ENCODE measurements at places on chromosomes 2 and 18. TPM values are rescaled to one million over a fixed set of nuclear protein-coding genes. Genes with fewer than 3 reads are reported as not detected.
A peak's percentile ranks its signal among the peaks of the same experiment; 100 is the strongest.

GRCh38 chr2:131038258-131039100 is 54.8 kb downstream of the FAM168B start:
- H3K4me1 ChIP-seq, result peaks cover 7% of the 10 kb centered on the region
- no peak overlapping the region for H3K27ac ChIP-seq
- H3K36me3 ChIP-seq, result peaks cover 2% of the 10 kb centered on the region
- no peaks in the 10 kb centered on the region for H3K27me3 ChIP-seq
- DNase-seq, result no peak

DNA sequence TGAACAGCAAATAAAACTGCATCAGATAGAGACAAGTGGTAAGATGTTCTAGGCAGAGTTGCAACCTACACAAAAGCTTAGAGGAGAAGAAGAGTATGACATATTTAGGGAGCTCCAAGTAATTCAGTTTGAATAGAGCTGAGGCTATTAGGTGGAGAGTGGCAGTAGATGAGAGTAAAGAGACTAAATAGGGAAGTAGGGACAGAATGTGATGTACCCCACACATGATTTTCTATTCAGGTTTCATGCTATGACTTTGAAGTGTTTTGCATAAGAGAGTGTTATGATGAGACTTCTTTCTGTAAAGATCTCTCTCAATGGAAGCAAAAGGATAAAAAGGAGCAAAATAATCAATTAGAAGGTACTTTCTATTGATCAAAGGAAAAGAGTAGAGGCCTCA is 206.8 kb upstream of the ERBB4 start:
- H3K27ac ChIP-seq, result no peak overlapping the region
- H3K27me3 ChIP-seq, result peaks cover 13% of the 10 kb centered on the region
- H3K4me1 ChIP-seq, result no peaks in the 10 kb centered on the region

- no peak for DNase-seq
- H3K4me1 ChIP-seq, result peaks cover 13% of the 10 kb centered on the region
- H3K4me3 ChIP-seq, result no peak overlapping the region
- H3K27ac ChIP-seq, result peak overlapping the region; percentile 8
- H3K36me3 ChIP-seq, result no peaks in the 10 kb centered on the region
- peaks cover 5% of the 10 kb centered on the region for H3K27me3 ChIP-seq
These were observed 28.4 kb upstream of the PUM2 start for GRCh38 chr2:20378891-20379519.

GRCh38 chr2:99597616-99598015 is 107.8 kb upstream of the REV1 start:
- peaks cover 27% of the 10 kb centered on the region for H3K4me1 ChIP-seq
- no peak for DNase-seq
- no peak overlapping the region for H3K4me3 ChIP-seq
- H3K27me3 ChIP-seq, result no peaks in the 10 kb centered on the region

DNA sequence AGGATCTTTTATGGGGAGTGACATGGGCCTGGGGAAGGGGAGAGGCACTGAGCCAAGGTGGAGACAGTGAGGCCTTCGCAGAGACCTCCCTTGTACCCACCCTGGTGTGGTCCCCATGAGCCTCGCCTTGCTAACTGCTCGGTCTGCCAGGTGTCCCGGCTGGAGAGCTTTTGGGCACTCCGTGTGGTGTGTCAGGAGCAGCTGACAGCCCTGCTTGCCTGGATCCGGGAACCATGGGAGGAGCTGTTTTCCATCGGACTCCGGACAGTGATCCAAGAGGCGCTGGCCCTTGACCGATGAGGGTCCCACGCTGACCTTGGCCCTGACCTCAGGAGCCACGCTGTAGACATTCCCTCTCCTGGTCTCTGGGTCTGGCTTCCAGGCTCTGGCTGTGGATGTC is 11.5 kb upstream of the SLC4A3 start:
- no peaks in the 10 kb centered on the region for H3K27me3 ChIP-seq
- H3K27ac ChIP-seq, result no peak overlapping the region
- no peak overlapping the region for H3K4me3 ChIP-seq
- H3K36me3 ChIP-seq, result peaks cover 22% of the 10 kb centered on the region

DNA sequence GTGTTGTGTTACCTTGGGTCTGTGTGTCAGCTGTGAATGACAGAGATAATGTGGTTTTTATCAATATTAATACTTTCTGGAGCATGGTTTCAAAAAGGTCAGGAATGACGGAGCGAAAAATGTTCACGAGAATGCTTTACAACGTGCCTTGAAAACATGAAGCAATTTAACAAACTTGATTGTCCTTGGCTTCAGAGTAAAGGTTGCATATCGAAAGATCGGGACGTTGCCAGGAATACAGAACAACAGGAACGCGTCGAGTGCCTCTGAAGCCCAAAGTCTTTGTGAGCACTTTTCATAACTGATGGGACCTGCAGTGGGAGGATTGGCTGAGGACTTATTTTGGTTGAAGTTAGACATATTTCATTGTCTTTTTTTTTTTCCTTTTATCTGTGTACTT is 206.1 kb downstream of the ZNF407 start:
- no peak overlapping the region for H3K4me3 ChIP-seq
- peaks cover 2% of the 10 kb centered on the region for H3K36me3 ChIP-seq
- H3K27me3 ChIP-seq, result no peaks in the 10 kb centered on the region

GRCh38 chr2:86260978-86261377 is 61.7 kb downstream of the MRPL35 start:
- H3K4me3 ChIP-seq, result no peak overlapping the region
- H3K27me3 ChIP-seq, result no peaks in the 10 kb centered on the region
- H3K4me1 ChIP-seq, result no peaks in the 10 kb centered on the region
- H3K27ac ChIP-seq, result no peak overlapping the region
- no peaks in the 10 kb centered on the region for H3K36me3 ChIP-seq

GRCh38 chr2:240465765-240466578 is 30.5 kb downstream of the GPC1 start:
- no peak overlapping the region for H3K4me3 ChIP-seq
- peak; percentile 91 for DNase-seq
- peaks cover 15% of the 10 kb centered on the region for H3K36me3 ChIP-seq
- H3K27ac ChIP-seq, result no peak overlapping the region

DNA sequence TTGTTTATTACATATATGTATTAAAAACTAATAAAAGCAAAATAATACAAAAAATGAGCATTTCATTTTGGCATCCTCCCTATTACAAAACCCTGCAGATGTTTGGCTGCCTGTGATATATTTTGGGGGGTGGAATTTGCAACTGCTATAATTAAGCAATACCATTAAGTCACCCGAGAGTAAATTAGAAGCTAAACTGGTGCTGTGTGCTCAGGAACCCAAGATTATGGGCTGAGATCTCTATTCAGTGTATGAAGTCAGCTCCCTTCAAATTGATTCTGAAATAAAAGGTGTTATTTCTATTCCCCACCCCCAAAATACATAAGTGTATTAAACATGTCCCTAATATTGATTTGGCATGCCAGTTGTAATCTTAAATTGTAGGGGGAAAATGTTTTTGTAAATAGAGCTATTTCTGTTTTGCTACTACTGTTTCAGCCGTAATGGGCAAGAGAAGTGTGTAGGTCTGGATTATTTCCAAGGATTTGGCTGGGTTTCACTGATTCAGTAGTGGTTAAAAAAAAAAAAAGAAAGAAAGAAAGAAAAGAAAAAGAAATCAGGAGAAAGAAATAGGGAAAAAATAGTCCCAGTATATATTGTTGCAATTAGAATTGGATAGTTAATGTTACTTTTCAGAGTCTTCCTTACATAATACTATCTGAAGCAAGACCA is 110.9 kb downstream of the SS18 start:
- peaks cover 17% of the 10 kb centered on the region for H3K4me1 ChIP-seq
- no peaks in the 10 kb centered on the region for H3K27me3 ChIP-seq
- DNase-seq, result no peak

DNA sequence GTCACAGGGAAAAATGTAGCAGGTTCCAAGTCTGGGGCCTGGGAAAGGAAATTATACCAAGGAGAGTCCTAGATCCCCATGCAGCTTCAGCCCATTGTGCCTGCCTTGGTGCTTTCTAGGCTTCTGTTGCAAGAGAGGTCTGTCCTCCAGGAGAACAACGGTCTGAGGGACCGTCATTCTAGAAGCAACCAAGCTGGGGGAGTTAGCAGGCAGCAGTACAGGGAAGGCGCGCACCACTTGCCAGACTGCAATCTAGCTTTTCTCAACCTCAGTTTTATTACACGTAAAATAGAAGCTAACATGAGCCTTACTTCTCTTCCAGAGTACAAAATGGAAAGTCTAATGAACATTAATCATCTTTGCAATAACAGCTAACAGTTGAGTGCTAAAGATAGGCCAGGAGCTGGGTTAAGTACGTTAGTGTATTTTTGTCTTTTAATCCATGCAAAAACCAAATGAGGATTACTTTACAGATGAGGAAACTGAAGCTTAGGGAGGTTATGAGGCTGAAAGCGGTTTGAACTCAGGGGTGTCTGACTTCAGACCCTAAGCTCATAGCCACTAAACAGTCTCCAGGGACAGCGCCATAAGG is 1.9 kb downstream of the TCF23 start:
- H3K27me3 ChIP-seq, result peaks cover 8% of the 10 kb centered on the region
- DNase-seq, result no peak
- no peaks in the 10 kb centered on the region for H3K36me3 ChIP-seq
- H3K4me3 ChIP-seq, result no peak overlapping the region

GRCh38 chr18:23972453-23972852 is 42.1 kb upstream of the TTC39C start:
- no peak for DNase-seq
- H3K4me1 ChIP-seq, result no peaks in the 10 kb centered on the region
- no peak overlapping the region for H3K4me3 ChIP-seq
- peaks cover 9% of the 10 kb centered on the region for H3K36me3 ChIP-seq
- no peak overlapping the region for H3K27ac ChIP-seq

Gene RUFY4
- not detected for total RNA-seq

Gene SETBP1
- total RNA-seq, result 28.8 TPM

Gene TNFRSF11A
- 0.49 TPM for total RNA-seq

Measured in chondrocyte (in vitro differentiated cells).